ENCODE measurements at places on chromosomes 13 and 19. TPM values are rescaled to one million over a fixed set of nuclear protein-coding genes. Genes with fewer than 3 reads are reported as not detected.

- DNase-seq: no peak
Measured at GRCh38 chr13:53466576-53466975, 438.0 kb downstream of the OLFM4 start.

GRCh38 chr13:44278166-44278565, 95.5 kb upstream of the SERP2 start:
- no peak for DNase-seq

- DNase-seq: no peak
Measured at GRCh38 chr13:85040215-85040614, 759.0 kb downstream of the SLITRK6 start.

The ANGPTL4 gene
- 1.9 TPM for total RNA-seq

GRCh38 chr19:49019242-49019932, 2.5 kb upstream of the LHB start:
- DNase-seq: peak; percentile 17

DNA sequence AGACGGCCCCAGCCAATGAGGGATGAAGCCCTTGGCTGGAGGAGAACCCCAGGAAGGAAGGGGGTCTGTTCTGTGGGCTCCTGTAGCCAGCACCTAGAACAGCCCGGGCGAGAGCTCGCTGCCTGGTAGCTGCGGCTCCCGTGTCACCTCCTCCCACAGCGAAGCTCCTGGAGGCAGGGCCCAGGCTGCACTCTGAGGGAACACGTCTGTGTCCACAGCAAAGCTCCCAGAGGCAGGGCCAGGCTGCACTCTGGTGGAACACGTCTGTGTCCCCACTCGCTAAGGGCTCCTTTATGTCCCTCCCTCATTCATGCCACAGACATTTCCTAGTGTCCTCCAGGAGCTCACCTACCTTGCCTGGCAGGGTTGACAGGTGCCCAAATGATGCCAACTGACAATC, 8.4 kb downstream of the TRAPPC6A start:
- DNase-seq: no peak

The FAM98C gene
- 4.2 TPM for total RNA-seq

The F2RL3 gene
- total RNA-seq: not detected

DNA sequence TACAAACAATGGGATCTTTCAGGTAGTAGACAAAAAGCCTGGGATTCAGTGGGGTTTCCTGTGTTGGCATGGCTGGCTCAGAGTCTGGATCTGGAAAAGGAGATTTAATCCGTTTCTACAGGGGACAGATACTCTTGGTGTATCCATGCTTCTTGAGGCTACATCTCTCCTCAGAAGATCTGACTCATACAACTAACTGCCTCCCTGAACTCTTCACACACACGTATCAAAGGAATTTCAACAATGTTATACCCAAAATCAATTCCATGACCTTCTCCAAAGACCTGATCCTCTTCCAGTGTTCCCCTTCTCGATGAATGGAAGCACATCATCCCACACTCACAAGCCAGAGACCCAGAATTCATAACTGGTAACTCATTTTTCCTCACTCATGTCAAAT, 435.3 kb upstream of the NBEA start:
- DNase-seq: no peak

Measured in IMR-90 (cell line).